HFF-Myc (cell line): ENCODE measurements at places on chromosomes 12 and 14.
A peak's percentile ranks its signal among the peaks of the same experiment; 100 is the strongest.

DNA sequence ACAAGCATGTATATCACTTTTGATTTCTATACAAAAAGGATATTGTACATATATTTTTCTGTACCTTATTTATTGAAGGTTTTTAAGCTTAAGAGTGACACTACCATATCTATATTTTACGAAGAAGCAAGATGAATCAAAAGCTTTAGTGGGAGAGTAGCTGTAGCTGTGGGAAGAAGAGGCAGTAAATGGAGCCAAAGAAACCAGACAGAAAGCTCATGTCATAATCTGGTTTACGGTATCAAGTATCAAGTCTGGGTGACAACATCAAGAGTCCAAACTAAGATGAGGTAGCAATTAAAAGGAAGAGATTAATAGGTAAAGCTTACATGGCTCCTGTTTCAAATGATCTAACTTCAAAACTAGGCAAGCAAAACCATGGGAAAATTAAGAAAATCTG is 54.8 kb downstream of the CEP83 start:
- no peak for DNase-seq

DNA sequence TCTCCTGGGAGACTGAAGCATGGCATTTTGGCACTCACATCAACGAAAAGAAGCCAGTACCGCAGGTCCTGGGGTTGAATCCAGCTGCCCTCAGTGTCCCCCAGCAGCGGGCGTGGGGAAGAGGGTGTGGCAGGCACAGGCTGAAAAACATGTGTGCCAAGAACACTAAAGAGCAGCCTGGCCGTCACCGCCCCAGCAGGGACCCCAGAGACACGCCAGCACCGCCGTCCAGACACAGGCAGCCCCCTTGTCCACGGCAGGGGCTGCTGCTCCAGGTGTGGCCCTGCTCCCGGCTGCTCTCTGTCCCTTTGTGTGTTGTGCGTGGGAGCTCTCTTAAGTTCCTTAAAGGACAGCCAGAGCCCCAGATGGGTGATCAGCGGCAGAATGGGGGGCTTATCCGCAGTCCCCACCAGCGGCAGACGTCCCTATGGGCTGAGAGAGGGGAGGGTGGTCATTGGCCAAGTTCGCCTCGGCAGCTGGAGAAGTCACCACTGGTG is 556 bp downstream of the PHETA1 start:
- no peak for DNase-seq

DNA sequence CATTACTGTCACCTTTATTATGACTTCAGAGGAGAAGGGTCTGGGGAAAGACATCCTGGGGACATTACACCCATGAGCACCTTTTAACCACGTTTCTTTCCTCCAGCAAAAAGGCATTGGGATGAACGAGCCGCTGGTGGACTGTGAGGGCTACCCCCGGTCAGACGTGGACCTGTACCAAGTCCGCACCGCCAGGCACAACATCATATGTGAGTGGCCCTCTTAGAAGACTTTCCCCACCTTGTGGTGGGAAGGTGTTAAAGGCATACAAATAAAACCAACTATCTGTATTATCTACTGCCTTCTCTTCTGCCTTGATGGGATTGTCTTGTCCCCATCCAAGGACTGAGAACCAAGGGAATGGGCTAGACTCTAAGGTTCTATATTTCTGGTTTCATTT is 6.0 kb downstream of the PSMD9 start:
- no peak for DNase-seq

DNA sequence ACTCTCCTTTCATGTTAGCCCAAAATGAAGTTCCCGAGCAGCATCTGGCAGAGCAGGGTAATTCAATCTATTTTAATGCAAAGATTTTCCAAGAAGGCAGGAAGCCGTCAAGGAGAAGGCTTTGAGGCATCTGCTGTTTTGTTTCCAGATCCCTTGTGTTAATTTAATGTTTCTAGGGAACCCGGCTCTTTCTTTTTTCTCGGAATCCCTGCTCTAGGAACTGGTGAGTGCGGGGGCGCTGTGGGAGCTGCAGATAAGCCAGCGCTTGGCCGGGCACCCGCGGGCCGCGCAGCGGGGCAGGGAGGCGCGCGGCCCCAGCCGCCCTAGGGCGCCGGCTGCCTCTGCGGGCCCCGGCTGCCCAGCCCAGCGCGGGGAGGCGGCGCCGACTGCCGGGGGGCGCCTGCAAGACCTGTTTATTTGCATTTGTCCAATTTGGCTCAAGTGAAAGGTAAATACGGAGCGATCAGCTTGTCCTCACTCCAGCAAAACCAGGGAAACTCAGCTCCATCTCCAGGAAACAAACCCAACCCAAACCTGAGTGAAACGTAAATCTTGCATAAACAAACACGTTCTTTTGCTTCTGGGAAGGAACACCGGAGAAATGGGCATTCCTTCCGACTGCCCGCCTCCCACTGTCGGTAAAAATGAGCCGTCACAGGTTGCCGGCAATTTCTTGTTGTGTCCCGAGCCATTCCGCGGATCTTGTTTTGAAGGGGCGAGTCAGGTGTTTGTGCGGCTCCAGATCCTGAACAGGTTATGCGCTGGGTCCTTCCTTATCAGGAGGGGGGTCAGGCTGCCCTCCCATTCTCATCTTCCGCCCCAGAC is 65.1 kb downstream of the CRADD start:
- peak; percentile 26 for DNase-seq

GRCh38 chr12:63224396-63224795 is 73.4 kb upstream of the AVPR1A start:
- DNase-seq = no peak

DNA sequence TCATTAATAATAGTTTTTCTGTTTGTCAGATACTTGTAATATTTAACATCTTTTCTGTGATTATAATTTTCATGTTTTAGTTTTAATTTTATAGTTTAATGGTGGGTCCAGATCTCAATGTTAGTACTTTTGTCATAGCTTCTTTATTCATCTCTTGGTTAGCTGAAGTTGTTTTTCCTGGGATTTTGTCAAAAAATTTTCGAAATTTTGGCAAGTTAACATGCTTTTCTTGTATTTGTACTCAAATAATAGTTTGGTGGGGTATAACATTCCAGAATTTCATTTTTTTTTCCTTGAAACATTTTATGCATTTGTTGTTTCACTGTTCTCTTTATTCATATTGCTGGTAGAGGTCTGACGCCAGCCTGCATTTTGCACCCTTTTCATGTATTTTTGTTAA is 45.5 kb downstream of the KTN1 start:
- DNase-seq = no peak

DNA sequence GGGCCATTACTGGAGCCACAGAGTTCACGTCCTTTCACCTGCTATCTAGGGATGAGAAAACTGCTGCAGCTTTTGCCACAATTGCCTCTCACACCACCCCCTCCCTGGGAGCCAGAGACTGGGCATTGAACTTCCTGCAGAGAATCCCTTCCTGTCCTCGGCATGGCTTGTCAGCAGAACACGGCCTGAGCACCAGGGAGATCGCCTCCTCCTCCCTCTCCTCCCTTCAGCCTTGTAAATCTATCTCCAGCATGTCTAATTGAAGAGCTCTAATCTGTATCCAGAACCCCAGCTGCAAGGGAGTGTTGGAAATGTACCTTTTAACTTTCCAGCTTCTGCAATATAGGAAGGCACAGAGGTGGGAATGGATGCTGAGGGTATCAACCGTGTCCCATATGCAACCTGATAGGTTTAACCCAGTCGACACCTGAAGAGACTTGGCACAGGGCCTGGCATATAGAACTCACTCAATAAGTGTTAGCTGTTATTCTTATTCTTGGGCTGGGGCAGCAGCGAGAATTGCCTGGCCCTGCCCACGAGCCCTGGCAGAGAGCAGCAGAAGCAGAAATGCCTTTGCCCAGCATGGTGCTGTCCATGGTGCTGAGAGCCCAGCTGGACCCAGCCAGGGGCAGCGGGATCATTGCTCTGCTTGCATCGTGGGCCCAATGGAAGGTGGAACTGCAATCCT is 26.8 kb downstream of the TMEM63C start:
- DNase-seq = peak; percentile 26

DNA sequence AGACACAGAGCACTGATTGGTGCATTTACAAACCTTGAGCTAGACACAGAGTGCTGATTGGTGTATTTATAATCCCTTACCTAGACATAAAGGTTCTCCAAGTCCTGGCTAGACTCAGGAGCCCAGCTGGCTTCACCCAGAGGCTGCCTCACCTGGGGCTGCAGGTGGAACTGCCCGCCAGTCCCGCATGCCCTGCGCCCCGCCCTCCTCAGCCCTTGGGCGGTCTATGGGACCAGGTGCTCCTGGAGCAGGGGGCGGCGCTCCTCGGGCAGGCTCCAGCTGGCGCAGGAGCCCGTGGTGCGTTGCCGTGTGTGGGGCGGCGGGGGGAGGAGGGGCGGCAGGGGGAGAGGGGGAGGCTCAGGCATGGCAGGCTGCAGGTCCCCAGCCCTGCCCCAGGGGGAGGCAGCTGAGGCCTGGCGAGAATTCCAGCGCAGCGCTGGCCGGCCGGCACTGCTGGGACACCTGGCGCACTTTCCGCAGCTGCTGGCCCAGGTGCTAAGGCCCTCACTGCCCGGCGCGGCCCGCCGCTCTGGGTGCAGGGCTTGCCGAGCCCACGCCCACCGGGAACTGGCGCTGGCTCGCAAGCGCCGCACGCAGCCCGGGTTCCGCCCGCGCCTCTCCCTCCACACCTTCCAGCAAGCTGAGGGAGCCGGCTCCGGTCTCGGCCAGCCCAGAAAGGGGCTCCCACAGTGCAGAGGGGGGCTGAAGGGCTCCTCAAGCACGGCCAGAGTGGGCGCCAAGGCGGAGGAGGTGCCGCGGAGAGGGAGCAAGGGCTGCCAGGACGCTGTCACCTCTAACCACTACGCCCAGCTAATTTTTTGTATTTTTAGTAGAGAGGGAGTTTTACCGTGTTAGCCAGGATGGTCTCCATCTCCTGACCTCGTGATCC is 3.1 kb upstream of the SLCO1B3 start:
- DNase-seq = no peak

- DNase-seq = no peak
Measured at GRCh38 chr12:6275928-6276887, 34.3 kb upstream of the PLEKHG6 start.

DNA sequence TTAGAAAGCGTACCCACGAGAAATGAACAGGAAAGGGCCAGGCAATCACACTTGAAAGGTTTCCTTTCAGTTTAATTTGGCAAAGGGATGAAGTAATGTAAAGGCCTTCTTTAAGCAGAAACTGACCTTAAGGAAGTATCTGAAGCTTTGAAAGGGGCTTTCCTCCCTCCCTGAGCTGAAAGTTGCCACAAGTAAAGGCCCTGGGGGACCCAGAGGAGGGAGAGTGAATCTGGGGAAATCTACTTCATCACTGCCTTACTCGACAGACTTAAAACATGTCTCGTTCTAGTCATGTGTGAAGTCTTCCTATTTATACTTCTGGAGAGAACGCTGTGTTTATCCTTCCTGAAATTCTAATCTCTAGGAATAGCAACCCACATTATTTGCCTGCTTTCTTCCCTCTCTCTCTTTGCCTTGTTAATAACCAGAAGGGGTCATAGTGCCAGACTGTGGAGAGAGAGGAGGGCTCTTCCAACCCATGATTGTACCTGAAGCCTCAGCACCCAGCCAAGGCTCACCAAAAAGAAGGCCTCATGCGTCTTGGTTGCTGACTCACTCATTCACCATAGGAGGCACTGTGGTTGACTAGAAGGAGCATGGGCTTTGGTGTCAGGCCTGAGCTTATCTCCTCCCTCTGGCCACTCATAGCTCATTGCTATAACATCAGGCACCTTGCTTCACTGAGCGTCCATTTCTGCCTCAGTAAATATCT is 10.2 kb upstream of the GPX2 start:
- DNase-seq = no peak

GRCh38 chr12:130345292-130345691 is 7.6 kb downstream of the PIWIL1 start:
- DNase-seq = no peak

- DNase-seq = peak; percentile 86
Measured at GRCh38 chr12:56521590-56522371, at the start of gene RBMS2. TSS of gene RBMS2 (plus strand) at chr12:56521820. CDS start at chr12:56522024, 204 bp downstream.

GRCh38 chr12:25130741-25131188 is 64.2 kb downstream of the DNAI7 start:
- no peak for DNase-seq

DNA sequence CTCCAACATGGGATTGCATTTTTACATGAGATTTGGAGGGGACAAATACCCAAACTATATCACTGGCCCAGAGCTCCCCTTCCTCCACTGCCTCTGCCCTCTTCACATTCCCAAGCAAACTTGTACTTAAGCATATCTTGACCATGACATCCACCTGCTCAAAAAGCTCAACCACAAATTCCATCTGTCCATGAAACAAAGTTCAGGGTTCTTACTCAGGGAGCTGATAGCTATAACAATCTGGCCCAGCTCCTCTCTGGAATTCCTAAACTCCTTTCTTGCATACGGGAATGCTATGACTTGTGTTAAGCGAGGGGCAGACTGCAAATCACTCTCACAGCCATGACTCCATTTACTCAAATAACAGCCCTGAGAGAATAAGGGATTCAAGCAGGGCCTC is 152.1 kb downstream of the GALC start:
- no peak for DNase-seq

- DNase-seq = peak; percentile 95
Measured at GRCh38 chr12:120230326-120230973, 29.5 kb upstream of the RPLP0 start.

DNA sequence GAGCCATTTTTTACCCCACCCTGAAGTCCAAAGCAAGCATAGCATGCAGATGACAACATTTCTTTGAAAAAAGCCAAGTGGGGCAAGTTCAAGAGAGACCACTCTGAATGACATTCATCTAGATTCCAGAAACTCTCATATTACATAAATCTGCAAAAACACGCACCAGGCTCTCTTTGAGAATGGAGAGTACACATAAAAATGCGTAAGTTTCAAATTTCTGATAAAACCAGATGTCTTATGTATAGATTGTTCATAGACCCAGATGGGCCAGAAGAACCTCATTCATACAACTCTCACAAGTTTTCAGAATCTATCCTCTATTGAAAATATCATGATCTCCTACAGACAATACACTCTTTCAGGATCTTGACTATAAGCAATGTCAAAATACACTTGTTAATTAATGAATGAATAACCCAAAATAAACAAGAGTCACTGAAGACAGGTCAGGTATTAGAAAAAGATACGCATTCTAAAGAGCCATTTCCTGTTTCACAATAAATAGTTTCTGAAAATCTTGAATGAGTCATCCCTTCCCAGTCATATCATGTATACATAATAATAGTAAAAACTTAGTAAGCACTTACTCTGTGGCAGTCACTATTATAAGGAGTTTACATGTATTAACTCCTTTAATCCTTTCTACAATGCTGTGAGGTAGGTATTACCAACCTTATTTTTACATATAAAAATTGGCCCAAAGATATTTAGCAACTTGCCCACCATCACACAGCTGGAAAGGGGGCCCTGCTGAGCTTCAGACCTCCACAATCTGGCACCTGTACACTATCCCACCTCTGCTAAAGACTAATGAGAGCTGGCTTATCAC is 72.0 kb downstream of the PPP2R5E start:
- DNase-seq = peak; percentile 37

DNA sequence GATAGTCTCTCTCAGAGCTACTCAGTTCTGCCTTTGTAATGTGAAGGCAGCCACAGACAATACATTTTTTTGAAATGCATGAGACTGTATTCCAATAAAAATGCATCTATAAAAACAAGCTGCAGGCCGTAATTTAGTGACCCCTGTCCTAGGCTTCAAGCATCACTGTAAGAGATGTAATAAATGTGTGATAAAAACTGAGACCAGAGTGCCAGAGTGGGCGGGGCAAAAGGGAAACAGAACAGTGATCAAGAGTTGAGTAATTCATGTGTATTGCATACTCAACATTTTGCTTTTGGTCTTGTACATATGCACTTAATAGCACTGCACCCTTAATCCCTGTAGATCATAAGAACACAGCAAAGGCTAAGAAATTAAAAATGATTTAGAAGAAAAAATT is 743.5 kb downstream of the DIO2 start:
- DNase-seq = no peak
